T-helper 2 cell treated with Interferon-gamma antibody and Interleukin-4, amounts not matched to agents 5 μg/mL and 100 μg/mL, for 36 hours (primary cell): ENCODE measurements at places on chromosomes 6 and 20.
A peak's percentile ranks its signal among the peaks of the same experiment; 100 is the strongest.

DNA sequence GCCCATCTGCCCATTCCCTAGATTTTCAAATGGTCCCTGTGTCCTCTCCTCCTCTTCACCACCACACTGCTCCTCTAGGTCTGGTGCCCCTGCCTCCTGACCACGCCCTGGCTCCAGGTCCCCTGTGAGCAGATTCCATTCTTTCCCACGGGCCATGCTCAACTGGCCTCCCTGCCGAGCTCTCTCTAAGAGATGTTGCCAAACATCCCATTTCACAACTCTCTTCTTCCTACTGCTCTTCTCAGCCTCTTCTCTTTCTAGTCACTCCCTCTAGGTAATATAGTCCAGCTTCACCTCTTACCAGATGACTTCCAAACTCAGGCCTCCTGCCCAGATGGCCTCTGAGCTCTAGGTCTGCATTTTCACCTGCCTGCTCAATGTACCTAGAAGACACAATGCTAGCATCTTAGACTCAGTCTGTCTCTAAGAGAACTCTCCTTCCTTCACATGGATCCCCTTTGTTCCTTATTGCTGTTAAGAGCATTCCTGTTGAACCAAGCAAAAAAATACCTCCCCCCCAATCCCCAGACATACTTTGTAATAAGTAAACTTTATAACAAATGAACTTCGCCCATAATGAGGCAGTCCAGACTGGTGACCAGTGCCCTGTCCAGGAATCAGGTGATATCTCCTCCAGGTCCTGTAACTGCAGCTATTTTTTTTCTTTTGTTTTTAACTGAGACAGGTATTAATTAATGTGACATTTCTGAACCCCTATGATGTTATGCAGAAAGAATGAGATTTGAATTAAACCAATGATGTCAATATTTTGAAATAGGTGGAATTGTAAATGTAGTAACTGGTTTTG lies 79.0 kb downstream of the LYRM4 start:
- no peak for DNase-seq

DNA sequence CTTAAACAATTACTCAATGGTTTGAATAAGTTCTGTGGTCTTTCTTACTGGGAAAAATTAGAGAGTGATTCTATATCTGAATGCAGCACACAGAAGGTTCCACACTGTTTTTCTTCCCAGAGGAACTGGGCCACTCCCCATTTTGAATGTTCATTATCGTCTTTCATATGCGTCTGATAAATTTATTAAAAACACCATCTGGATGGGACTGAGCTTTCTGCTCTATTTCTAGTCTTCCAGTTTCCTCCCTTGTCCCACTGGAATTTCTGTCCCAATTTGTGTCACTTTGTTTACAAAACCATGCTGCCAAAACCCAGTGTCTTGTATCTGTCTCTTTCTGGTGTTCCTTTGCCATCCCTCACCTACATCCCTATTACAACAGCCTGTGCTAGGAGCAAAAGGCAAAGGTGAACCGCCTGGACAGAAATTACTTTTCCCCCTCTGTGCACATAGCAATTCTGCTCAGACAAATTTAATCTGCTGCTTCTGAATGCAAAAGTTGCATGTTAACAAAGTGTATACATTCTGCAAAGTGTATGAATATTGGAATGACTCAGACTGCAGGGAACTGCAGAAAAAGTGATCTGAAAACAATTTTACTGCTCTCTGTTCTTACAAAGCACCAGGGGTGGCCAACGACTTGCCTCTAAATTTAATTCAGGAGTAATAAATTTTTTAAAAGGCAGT lies 333.6 kb downstream of the BTBD9 start:
- DNase-seq, result no peak

- no peak for DNase-seq
Measured at GRCh38 chr20:32205110-32205842, 2.3 kb downstream of the PLAGL2 start.

DNA sequence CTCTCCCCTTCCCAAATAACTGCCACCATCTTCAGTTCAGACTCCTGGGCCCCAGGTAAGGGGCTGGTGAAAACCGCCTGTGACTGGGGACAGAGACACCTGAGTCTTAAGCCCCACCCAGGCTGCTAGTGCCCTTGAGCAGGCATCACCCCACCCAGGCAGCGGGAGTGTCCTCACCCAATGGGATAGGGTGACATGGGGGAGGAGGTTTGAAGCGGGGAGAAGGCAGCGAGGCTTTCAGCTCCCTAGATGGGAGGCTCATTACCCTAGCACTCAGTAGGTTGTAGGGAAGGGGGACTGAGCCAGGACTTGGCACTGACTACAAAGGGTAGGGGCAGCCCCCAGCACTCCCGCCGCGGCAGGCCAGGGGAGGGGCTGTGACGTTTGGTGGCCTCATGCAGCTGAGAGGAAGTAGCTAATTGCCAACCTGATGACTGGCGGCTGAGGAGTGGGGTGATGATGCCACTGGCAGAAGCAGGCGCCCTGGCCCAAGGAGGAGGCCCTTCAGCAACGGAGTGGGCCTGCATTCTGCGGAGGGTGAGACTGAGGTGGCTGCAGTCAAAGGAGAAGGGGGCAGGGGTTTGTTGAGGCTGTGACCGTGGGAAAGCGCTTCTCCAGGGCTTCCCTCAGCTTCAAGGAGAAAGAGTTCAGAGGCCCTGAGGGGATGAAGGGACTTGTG lies 126.9 kb downstream of the MRPL14 start:
- peak; percentile 40 for DNase-seq

DNA sequence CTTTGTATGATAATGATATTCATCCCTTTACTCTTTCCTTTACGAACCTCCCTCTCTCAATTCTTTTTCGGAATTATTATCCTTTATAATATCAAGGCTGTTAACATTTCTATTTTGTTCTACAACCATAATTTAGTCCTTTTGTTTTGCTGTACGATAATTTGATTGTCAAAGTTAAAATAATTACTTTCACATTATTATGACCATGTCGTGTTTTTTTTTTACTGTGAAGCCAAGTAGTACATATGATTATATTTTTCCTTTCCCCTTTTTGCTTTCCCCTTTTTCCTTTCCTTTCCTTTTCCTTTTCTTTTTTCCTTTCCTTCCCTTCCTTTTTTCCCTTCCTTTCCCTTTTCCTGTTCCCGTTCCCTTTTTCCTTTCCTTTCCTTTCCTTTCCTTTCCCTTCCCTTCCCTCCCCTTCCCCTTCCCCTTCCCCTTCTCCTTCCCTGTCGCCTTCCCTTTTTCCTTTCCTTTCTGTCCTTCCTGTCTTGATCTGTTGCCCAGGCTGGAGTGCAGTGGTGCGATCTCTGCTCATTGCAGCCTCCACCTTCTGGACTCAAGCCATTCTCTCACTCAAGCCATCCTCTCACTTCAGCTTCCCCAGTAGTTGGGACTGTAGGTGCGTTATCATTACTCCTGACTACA lies 19.5 kb downstream of the CD2AP start:
- DNase-seq, result no peak

DNA sequence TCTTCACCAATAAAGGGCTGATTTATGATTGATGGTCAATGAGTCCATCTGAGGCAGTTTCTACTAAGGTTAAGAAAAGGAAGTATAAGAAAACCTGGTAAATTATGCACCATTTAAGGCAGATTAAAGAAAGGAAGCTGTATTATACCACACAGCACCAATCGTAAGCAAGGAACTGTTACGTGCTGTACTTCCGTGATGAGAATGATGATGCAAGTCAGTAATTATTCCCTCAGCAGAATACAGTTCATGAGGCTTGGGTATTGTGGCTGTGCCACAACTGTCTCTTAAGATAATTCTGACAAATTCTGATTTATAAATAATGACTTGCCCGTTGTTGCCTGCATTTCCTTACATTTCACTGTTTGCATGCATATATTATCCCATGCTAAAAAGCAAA lies 699.0 kb downstream of the HDGFL1 start:
- DNase-seq, result no peak

DNA sequence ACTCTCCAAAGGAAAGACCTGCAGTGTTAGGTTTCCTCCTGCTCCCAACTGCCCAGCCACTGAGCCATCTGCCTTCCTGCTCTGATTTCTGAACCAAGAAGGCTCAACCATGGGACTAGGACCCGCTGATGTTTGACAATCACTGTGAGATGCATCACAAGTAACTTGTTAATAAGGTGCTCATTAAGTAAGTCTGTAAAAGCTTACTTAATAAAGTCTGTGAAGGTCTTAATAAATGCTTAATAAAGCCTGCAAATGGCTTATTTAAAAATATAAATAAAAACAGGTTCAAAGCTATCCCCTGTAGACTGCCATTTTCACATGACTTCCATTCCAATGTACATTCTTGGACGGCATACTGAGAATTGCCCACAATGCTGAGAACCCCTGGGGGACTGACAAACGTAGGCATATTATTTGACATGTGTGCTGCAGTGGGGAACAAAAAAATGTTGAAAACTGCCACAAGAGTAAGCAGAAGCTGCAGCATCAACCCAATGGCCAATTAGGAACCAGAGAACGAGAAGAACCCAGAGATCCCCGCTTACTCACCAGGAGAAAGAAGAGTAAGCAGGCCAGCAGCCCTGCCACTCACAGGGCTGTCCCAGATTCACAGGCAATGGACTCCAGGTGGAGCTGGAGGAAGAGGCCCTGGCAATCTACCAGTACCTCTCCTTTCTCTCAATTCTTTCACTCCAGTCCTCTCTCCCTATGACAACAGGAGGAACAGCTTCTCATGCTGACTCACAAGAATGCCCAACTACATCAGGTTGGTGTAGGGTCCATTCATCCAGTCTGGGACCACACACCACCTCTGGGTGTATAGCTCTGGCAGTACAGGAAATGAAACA lies 19.5 kb downstream of the KIF13A start:
- DNase-seq, result no peak

GRCh38 chr6:119043783-119044182 lies 34.7 kb downstream of the FAM184A start:
- no peak for DNase-seq

- DNase-seq, result no peak
Measured at GRCh38 chr20:23131766-23132165, 45.6 kb upstream of the CD93 start.

DNA sequence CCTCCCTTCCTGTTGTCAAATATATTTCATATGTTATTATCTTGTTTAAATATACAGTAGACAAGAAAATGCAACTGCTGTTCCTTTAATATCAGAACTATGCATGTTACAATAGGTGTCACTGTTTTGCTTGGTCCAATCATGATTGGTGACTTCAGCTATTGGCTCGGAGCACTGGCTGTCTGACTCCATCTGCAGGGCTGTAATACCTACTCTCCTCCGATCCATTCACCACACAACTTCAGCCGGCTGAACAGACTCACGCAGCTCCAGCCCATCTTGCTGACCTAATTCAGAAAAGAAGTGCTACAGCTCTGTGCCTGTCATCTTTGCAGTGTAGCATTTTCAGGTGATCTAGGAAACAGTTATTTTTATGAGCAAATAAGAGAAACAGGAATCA lies at the start of gene BTBD3:
BTBD3 (plus strand) TSS at position 231 of the 400 bp plus-strand sequence. CDS start 383 bp downstream, outside the sequence.
- DNase-seq, result no peak

GRCh38 chr6:29547573-29547972 lies 12.0 kb downstream of the UBD start:
- DNase-seq, result peak; percentile 19

GRCh38 chr6:20933057-20933788 lies 399.0 kb downstream of the CDKAL1 start:
- DNase-seq, result no peak

- no peak for DNase-seq
Measured at GRCh38 chr6:33846226-33846625, 42.4 kb upstream of the MLN start.

DNA sequence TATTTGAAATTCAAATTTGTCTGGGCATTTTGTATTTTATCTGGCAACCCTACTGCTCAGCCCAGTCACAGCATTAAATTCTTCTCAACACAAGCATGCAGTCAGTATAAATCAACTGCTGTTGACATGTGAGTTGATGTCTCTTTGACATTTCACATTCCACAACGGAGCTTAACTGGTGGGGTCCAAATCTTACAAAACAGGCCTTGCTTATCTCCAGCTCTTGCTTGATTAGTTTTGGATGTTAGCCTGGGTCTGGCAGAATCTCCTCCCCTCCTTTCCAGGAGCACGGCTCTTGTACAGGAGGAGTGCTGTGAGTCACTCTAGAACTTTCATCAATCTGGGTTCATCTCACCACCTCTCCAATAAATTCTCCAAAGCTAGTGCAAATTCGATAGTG lies 80.8 kb upstream of the PHACTR1 start:
- DNase-seq, result no peak

GRCh38 chr6:137106183-137106582 lies 61.4 kb upstream of the IL20RA start:
- no peak for DNase-seq

DNA sequence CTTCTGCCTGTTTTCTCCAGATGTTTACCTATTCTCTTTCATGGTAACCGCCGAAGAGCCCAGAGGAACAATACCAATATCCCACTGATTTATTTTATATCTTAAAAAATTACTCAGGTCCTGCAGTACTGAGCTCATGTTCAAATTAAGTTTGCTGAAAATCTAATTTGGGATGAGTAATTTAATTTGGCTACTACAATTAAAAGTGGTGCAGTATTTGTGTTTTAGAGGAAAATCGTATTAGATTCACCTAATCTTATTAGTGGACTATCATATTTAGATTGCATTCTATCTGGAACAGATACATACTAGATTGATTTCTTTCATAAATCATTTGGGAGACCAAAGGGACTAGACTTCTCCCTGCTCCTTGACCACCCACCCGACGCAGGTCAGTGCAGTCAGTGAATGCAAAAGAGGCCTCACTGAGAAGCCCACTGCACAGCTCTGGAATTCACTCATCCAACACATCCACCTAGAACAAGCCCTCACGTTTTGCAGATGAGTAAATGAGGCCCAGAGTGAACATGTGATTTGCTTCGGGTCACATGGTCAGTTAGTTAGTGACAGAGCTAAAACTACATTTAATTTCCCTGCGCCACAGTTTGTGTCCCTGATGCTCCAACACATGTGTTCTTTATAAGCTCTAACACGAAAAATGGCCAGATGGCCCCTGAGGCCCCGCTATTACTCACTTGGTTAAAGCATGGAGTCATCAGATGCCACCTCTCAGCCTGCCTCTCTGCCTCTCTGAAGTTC lies 101.8 kb downstream of the TRERF1 start:
- DNase-seq, result no peak

DNA sequence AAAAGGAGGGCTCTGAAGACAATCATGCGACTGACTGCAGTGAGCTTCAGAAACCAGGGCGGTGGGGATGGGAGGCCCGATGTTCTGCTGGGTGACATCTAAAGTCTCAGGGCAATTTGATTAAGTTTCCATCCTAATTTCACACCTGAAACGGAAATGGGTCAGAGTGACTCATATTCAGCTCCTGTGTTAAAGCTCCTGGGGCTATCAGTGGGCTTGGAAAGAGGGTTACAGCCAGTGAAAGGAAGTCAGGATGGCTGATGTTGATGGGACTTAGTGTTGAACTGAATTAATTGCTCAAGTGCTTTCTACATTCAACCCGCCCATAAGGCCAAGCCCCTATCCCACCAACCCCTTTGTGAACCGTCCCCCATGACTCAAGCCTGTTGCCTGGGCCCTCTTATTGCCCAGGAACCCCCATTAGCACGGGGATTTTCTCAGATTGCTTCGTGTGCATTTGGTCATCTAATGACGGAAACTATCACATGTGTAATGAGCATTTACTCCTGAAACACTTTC lies 47.1 kb upstream of the TBC1D7 start:
- peak; percentile 24 for DNase-seq

GRCh38 chr6:160461641-160462040 lies 113.5 kb downstream of the SLC22A3 start:
- DNase-seq, result no peak
